Mesothelial cell of epicardium (in vitro differentiated cells): ENCODE measurements at places on chromosomes 12 and 14.

- no peak for DNase-seq
Observed at GRCh38 chr14:24394275-24394674, 4.5 kb upstream of the NYNRIN start.

GRCh38 chr12:113835433-113835832 lies 130.7 kb downstream of the RBM19 start:
- DNase-seq: no peak

GRCh38 chr12:47391566-47391965 lies 311.8 kb upstream of the AMIGO2 start:
- DNase-seq: no peak

DNA sequence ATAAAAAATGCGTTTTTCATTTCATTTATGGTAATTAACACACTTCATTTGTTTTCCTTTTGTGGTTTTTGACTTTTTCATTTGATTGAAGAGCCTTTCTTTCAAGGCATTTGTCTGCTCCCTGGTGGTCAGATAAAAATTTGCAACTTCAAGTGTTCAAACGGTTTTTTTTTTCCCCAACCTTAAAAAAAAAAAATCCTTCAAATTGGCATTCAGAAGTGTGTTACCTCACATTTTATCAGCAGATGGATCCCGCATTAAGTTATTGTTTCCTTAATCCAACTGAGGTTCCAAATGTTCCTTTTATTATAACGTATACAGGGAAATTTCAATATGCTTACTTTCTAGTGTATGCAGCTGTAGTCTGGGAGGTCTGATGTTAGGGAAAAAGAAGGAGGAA lies 47.2 kb downstream of the MYF5 start:
- DNase-seq: no peak

GRCh38 chr12:8699714-8700113 lies 1.9 kb downstream of the RIMKLB start:
- DNase-seq: no peak

DNA sequence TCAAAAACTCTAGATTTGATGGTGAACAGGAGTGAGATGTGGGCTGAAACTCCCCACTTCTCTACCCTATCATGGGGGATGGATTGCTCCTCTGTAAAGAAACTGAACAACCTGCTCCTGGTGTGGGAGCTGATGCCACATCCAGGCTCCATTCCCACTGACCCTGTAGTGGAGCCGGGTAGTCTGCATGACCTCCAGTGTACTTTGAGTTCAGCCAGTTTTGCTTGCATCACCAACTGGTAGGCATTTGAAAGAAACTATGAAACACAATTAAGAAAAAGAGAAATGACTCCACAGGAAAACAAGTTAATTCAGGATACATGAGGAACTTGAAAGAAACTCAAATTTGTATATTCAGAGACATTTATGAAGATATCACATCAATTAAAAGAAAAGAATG lies 27.3 kb upstream of the EMP1 start:
- DNase-seq: no peak

GRCh38 chr14:94392510-94392935 lies 4.1 kb upstream of the SERPINA1 start:
- no peak for DNase-seq

DNA sequence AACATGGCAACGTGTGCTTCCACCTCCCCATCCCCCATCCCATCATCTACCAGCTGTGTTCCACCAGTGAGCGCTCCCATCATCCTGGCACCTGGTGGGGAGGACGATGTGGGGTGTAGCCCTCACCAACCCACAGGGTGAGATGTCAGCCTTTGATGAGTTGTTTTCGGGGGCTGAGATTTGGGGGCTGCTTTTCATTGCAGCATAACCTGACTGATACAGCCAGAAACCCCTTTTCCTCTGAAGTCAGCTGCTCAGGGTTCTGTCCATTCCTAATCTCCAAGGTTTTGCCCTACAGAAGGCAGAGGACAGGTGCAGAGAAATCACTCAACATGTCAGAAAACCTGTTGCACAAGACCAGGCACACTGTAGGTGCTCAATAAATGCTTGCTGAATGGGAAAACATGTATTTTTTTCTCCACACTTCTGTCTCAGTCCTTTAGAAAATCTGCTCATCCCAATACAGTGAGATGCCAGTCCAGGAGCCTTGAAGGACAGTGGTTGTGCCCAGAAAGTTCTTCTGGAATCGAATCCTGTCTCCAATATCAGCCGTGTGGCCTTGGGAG lies 239.8 kb downstream of the RBM19 start:
- no peak for DNase-seq

- DNase-seq: no peak
Observed at GRCh38 chr14:104726600-104727451, 2.8 kb downstream of the ADSS1 start.

DNA sequence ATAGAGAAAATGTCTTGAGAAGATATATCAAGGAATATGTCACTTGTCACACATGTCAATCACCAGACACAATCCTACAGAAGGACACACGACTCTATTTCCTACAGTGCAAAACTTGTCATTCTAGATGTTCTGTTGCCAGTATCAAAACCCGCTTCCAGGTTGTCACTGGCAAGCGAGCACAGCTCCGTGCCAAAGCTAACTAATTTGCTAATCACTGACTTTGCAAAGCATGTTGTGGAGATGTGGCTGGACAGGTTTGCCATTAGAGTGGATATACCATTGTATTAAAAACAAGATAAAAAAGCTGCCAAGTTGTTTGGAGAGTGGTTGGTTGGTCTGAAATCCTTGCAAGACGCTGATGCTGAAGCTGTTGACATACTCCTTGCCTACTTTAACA lies 7.9 kb upstream of the SGPP1 start:
- DNase-seq: no peak

- DNase-seq: no peak
Observed at GRCh38 chr14:61620130-61620946, 75.0 kb upstream of the HIF1A start.

DNA sequence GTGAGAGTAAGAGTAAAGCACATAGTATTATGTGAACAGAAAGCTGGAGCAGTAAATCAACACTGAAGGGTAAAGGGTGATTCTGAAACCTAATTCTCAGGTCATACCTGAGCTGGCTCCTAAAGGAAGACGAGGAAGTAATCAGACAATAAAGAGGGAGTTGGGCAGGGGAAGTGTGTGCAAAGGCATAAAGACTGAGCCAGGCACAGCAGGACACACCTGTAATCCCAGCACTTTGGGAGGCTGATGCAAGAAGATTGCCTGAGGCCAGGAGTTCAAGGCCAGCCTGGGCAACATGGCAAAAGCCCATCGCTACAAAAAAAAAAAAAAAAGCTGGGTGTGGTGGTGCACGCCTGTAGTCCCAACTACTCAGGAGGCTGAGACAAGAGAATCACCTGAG lies 9.6 kb downstream of the ARF3 start:
- DNase-seq: no peak

DNA sequence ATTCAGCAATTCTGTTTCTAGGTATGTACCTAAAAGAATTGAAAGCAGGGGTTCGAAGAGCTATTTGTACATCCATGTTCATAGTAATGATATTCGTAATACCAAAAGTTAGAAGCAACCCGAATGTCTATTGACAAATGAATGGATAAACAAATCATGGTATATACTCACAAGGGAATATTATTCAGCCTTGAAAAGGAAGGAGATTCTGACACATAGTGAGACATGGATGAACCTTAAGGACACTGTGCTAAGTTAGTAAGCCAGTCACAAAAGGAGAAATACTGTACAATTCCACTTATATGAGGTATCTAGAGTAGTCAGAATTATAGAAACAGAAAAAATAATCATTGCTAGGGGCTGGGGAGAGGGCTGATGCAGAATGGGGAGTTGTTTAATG lies 4.4 kb upstream of the FBXL14 start:
- no peak for DNase-seq

GRCh38 chr14:71333705-71334104 lies 426.4 kb downstream of the PCNX1 start:
- DNase-seq: no peak

DNA sequence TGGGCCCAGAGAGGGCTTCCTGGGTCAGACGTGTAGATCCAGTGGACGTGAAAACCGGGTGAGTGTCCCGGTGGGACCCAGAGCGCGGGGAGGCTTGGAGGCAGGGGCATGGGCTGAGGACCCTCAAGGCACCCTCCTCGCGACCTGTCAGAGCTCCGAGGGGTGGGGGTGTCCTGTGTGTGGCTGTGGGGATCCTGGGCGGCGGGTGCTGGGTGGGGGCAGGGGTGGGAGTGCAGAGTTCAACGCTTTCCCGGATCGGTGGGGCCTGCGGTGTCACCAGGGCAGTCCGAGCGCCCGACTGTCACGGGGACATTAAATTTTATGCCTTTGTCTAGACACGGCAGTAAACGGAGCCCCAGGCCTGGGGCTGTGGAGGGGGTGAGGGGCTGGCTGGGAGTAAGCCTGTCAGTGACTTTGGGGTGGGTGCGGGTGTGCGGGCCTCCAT lies 1.0 kb downstream of the TMEM121 start:
- no peak for DNase-seq

- DNase-seq: peak; percentile 39
Observed at GRCh38 chr12:28998662-28999120, 150.4 kb upstream of the FAR2 start.

- DNase-seq: no peak
Observed at GRCh38 chr12:104877103-104877705, 80.9 kb downstream of the SLC41A2 start.

DNA sequence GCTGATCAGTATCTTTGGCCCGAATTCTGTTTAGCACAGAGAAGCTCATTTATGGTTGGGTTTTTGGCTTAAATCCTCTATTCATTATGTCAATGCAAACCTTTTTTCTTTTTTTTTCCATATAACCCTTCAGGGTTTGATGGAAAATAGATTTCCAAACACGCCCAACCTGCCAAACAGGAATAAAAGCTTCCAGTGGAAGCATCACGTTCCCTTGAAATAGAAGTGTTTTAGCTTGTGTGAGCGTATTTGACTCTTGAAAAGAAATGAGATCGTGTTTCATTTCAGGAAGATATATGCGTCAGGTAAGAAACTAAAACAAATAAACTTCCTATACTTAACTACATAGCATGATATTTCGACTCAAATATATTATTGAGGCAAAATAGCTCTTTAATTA lies at the start of gene PIK3C2G:
PIK3C2G (plus strand) TSS at position 246 of the 400 bp plus-strand sequence. CDS start 20,564 bp downstream, outside the sequence.
- no peak for DNase-seq

DNA sequence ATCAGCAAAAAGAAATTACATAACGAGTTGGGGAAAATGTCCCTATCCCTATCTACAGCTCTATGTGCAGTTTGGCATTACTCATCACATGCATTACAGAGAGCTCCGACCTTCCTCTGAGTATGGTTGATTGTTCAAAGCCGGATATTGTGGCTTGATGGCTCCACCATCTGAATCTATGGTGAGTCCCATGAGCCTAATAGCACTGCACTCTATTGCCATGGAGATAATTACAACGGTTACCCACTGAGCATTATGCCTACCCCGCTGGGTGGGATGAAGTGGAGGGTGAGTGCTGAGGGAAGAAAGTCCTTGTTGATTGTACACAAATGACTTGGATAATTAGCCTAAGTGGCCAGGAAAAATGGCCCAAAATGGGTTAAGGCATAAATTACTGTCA lies 800.5 kb downstream of the NRXN3 start:
- no peak for DNase-seq

GRCh38 chr12:110531741-110532333 lies 29.7 kb downstream of the RAD9B start:
- DNase-seq: no peak

DNA sequence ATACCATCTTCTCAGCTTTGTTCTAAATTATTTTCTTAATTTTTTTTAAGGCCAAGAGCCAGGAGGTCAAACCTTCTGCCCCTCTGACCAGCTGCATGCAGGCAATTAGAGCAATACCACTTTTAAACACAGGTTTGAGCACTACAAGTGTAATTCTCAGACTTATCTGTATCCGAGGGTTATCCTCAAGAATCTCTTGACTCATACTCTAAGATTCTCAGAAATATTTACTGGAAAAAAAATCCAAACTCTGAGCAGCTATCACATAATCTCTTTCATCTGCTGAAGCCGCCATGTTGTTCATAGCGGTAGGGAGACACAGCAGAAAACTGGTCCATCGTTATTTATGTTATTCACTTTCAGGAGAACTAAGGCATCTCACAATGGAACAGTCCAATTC lies 27.4 kb upstream of the PTHLH start:
- DNase-seq: no peak

DNA sequence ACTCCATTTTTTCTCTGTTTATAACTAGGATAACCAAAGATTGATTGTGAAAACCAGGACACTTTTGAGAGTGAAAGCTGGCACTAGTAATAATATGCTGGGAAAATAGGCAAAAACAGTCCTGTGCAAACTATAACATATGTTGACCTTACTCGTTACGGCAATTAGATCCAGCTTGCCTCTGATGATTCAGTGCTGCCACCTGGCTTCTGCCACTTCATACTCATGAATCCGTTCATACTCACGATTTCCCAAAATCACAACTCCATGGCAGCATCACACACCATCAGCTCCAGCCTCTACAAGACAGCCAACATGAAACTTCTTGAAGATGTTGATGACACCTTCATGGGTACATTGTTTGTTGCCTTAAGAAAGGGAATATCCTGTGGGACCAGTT lies 49.1 kb upstream of the CAND1 start:
- no peak for DNase-seq

GRCh38 chr12:104964856-104965205 lies 6.7 kb upstream of the SLC41A2 start:
- DNase-seq: no peak

- DNase-seq: no peak
Observed at GRCh38 chr14:64891839-64892375, 12.2 kb upstream of the SPTB start.

GRCh38 chr12:52362118-52362726 lies 5.1 kb downstream of the KRT85 start:
- DNase-seq: peak; percentile 7

GRCh38 chr14:52840877-52841276 lies 49.5 kb upstream of the GNPNAT1 start:
- DNase-seq: no peak

DNA sequence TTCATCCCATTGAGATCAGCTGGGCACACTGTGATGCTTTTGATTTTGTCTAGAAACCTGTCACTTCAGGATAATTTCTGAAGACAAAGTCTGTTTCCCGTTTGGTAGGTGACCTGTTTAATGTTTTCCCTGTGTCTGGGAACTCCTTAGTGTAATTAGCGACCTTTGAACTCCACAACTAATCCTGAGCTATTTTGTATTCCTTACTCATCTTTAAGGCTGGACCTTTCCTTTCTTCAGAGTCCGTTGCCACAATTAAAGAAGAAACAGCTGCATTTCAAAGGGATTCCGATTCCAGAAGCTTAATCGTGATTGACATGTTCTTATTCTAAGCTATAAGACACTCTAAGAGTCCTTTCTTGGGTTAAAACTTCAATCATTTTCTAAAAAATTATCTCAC lies 22.0 kb downstream of the AP5M1 start:
- no peak for DNase-seq

DNA sequence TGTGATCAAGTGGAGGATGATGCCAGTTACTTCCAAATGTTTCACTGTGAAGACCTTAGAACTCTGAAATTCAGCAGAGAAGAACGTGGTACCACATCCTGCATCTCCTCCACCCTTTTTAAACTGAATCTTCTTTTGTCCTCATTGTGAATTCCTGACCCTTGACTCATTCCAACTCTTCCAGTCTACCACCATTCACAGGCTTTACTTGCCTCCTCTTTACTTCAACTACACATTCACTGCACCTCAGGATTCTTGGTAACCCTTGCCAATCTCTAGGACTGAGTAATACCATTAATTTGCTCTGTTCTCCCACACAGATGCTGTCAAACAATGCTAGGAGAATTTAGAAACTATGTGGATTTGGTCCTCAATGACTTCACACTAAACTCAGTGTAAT lies 37.3 kb downstream of the PPP1R12A start:
- no peak for DNase-seq

GRCh38 chr12:106709068-106709511 lies 65.4 kb upstream of the RIC8B start:
- no peak for DNase-seq
